Smooth muscle cell of the brain vasculature (primary cell): ENCODE measurements at places on chromosomes 6 and 20.

DNA sequence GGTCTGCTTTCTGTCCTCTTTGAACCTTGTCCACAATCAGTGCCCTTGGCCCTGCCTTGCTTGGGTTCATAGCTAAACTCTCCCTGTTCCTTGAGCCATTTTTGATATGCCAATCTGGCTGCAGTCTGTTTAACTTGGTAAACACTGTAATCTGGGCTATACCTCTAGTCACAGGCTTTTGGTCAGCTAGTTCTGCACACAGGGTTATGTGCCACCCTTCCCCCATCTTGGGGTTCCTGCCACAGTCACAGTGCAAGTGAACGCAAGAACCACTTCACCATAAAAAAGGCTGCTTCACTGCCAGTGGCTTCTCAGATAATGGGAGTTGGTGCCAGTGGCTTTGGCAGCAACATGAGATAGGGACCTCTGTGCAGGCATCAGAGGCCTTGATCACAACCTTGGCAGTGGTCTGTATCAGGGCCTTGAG is 10.9 kb upstream of the ATRN start:
- no peak for DNase-seq

DNA sequence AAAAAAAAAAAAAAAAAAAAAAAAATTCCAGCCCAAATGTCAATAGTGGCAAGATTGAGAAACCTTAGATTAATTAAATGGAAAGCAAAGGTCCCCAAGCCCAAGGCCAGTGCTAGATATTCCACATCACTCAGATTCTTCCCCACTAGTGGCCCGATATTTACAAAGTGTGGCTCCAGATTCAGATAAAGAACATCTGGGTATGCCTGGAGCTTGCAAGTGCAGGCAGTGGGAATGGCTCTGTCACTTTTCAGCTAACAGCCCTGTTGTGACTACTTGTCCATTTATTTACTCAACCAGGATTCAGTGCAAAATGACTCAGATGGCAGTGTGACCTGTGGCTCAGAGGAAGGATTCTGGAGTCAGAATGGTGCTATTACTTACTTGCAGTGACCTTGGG is 8.2 kb upstream of the KCNB1 start:
- DNase-seq: no peak

DNA sequence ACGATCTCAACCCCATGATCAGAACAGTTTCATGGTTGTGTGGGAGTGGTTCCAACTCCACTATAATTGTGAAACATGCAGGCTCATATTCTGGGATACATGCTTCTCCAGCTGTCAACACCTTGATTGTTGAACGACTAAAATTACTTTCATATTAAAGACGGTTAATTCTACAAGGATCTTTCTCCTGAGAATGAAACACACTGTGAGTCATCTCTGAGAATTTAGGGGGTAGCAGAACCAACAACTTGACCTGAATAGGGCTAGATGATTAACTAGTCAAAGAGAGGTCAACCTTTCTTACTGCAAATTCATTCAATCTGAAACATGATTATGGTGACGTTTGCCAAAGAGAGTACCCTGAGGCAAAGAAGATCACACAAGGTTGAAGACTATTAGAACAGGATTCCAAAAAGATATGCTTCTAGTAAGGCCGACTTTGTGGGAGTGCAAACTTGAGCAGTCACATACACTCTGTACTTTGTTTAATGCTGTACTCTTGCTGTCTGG is 175.2 kb upstream of the CITED2 start:
- DNase-seq: no peak

GRCh38 chr6:147081076-147081609 is 123.1 kb upstream of the STXBP5 start:
- DNase-seq: no peak

DNA sequence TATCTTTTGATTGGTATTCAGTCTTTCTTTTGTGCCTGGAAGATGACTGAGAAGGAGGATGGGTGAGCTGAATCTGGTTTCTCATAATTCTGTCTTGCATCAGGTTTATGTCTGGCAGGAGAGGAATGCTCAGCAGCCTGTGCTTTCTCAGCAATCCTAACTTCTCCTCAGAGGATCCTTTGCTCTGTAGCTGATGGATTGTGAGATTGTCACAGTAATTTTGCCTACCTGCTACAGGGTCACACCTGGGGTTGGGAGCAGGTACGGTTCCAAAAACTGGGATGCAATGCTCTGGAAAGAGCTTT is 2.1 kb upstream of the HS3ST5 start:
- DNase-seq: no peak

- no peak for DNase-seq
These were observed 21.6 kb upstream of the GFOD1 start for GRCh38 chr6:13508711-13509705.
